ENCODE measurements at places on chromosomes 3 and 15.
A peak's percentile ranks its signal among the peaks of the same experiment; 100 is the strongest.

GRCh38 chr15:91706322-91707032 is 147.0 kb upstream of the SLCO3A1 start:
- peak; percentile 90 for DNase-seq

- DNase-seq: no peak
Measured at GRCh38 chr15:80527961-80528360, 123.8 kb downstream of the ARNT2 start.

- no peak for DNase-seq
Measured at GRCh38 chr3:138767498-138768104, 67.1 kb downstream of the PIK3CB start.

DNA sequence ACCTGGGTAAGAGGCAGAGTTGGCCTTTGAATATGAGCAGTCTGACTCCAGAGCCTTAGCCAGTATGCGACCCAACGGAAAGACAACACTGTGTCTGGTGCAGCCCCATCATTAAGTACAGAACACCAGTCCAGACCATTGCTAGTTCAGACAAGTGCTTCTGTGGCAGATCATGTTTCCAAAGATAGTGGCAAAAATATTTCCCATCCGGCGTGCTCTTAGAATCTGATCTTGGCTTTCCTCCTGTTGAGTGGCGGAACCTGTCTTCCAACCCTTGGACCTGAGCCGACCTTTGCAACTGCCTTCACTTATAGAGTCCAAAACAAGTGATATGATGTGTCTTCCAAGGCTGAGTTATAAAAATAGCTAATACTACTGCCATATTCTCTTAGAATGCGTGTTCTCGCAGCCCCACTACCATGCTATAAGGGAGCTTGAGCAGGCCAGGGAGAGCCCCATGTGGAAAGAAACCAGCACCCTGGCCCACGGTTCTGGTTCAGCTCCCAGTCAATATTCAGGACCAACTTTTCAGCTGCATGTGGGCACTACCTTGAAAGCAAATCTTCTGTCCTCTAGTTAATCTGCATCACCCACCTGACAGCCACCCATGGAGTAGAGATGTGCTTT is 322.4 kb upstream of the SLCO3A1 start:
- DNase-seq: no peak

- DNase-seq: no peak
Measured at GRCh38 chr3:14801668-14802380, 16.9 kb upstream of the FGD5 start.

GRCh38 chr3:153079386-153079785 is 82.6 kb upstream of the RAP2B start:
- DNase-seq: no peak

- peak; percentile 14 for DNase-seq
Measured at GRCh38 chr3:4738737-4739274, 240.4 kb upstream of the BHLHE40 start.

DNA sequence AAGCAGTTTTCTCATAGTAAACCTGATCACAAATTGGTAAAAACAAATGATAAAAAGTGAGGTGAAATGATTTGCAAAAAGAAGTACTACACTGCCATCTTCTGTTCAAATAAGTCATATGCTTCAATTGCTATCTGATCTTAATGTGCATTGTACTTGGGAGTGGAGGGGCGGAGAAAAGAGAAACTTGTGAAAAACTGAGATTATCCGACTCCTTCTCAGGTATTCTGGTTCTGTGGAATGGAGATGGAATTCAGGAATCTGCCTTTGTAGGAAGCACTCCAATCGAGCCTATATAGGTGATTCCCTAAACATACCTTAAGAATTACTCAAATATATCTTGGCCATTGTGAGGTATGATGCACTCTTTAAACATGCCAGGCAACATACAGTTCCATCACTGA is 180.6 kb downstream of the CHL1 start:
- peak; percentile 20 for DNase-seq

GRCh38 chr15:96392380-96393208 is 62.1 kb downstream of the NR2F2 start:
- no peak for DNase-seq

DNA sequence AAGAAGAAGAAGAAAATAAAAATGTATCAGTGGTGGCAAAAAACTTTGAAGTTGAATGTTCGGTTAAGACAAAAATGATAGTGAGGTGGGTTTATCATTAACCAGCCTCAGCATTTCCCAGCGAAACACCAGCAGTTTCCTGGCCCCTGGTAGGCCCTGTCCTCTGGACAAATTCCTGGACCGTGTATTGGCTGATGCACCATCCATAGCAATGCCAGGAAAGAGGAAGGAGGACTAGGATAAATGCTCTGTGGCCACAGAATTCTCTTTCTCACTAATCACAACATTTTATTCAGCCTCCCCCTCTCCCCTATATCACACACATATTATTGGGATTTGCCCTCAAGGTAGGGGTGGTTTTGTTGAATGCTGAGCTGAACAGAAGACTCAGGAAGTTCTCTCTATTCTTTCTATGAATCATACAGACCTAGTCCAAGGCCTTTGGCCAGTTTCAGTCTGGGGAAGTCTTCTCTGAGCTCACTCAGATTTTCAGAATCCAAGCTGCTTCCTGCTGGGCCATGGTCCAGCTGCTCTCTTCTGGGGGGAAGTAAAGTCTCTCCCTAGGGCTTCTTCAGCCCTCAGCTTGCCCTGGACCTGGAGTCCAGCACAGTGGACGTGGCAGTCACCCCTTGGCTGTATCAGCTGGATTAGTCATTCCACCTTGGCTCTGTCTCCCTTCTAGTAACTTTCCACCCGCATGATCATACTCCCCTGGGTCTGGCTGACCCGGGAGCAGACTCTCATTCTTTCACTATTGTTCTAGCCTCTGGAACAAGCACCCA is 27.6 kb downstream of the SLC28A1 start:
- DNase-seq: no peak

DNA sequence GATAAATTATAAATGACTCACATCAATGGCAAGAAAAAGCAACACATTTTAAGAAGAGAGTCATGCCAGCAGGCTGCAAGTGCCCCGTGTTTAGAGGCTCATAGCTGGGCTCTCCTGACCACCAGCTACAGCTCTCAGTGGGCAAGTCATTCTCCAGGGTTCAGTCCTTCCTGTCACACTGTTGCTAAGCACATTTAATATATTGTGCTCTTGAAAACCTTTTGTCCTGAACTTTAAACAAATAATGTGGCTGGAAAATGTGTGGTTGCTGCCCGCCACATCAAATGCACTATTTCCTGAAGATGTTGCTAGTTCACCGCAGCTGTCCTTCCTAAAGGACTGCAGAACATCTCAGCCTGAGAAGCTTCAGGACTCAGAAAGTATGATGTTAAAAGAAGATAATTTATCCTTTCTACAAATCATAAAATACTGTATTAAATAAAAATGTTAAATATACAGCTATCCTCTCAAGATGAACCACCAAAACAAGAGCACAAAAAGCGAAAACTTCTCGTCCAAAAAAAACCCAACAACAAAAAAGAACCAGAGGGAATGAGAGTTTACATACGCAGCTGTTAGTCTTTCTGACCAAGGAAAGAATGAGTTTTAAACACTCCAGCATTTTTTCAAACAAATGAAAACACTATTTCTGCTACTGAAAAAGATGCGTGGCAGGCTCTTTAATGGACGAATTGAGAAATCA is 951 bp downstream of the TARS3 start:
- DNase-seq: peak; percentile 53

DNA sequence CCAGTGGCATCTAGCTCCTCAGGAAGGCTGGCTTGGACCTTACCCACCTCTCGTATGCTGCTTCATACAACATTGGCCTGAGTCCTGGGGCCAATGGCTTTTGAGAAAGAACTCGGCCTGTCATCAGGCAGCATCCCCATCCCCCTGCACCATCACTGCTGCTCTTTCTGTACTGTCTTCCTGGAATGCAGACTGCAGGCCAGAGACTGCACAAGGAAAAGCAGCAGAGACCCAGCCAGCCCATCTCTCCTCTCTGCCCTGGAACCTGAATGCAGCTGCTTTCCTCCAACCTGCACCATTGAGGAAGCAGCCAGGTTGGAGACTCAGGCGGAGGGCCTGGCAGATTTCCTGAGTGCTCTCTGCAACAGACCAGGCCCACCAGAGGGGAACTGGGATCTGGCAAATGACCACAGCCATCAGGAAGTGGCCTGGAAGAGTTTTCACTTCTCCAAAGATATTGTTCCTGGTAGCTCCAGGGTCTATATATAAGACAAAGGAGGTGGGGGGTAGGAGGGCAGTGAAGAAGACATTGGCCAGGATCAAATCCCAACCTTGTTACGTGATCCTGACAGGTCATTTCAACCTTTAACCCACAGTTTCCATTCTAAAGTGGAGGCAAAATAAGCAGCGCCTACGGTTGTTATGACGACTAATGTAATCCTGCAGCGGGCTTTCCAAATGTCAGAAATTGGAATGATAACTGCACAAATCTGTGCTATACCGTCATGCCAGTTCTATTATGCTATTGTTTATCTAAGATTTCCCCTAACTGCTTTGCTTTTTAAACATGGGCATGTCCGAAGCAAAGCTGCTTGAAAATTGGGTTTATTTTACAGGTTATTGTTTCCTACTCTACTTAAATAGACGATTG is 24.4 kb upstream of the RAB7A start:
- DNase-seq: no peak

DNA sequence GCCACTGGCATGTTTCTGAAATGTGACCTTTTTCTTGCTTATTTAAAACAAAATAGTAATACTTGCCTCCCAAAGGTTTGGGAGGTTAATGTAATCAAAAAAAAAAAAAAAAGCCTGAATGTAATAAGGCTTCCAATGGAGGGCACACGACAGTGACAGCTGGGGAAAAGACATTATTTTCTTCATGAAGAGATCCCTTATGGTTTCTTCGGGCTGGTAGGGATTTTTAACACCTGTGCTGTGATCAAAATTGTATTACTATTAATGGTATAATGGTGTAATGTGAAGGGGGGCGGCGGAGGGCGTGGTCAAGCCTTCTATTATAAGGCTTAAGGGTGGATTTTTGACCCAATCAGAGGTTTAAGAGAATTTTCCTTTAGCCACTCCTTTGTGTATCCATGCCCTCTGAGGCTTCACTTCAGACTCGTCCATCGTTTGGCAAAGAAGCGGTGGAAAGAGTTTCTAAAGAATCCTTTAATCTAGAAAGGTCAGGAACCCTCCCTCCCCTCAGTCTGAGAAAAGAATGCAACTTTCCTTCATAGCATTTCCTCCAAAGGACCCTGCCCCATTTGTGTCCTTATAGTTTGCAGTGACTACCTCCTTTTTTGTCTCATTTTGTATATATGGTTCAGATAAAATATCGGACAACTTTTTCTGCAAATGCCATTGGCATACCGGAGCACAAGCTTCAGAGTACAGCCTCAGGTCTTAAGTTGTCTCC is 89.5 kb upstream of the CHD2 start:
- DNase-seq: peak; percentile 59

DNA sequence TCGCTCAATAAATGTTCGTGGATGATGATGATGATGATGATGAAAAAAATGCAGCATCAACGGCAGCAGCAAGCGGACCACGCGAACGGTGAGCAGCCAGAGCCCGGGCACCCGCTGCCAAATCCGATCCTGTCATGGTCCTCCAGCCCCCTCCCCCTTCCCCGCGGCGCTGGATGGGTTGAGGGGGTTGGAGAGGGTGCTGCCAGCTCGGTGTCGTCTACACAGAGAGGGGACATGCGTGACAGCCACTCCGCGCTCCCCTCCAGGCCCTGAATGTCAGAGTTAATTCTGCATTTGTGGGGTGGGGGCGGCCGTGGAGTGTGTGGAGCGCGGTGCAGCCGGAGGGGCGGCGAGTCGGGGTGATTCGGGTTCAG is 722 bp downstream of the CACNA1D start:
- no peak for DNase-seq

DNA sequence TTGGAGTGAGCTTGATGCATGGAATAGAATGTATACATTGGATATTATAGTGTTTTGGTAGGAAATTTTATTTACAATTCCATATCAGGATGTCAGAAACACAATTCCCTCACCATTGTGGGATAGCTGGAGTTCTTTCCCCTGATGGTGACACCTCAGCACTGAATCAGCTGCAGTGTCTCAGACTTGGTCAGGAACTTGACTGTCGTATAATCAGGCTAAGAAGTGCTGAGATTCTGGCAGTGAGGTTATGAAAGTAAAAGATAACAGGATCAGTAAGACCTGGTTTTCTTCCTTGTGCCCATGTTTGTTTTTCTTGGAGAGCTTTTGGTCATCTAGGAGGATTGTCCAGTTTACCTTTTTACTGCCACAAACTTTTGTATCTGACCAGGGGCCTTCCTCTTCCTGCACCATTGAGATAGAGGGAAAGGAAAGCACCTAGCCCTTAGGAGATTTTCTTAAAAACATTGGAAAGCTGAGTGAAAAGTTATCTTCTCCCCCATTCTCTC is 27.3 kb upstream of the ST3GAL6 start:
- DNase-seq: no peak

GRCh38 chr3:94066506-94067500 is 3.9 kb downstream of the NSUN3 start:
- no peak for DNase-seq

- no peak for DNase-seq
Measured at GRCh38 chr3:177451864-177452830, 254.9 kb upstream of the TBL1XR1 start.

GRCh38 chr15:87269566-87269965 is 987.0 kb downstream of the NTRK3 start:
- no peak for DNase-seq

- no peak for DNase-seq
Measured at GRCh38 chr15:93831641-93832040, 399.7 kb upstream of the MCTP2 start.

- no peak for DNase-seq
Measured at GRCh38 chr15:80942266-80942665, 47.4 kb downstream of the MESD start.

- no peak for DNase-seq
Measured at GRCh38 chr3:14201940-14202684, 23.5 kb downstream of the LSM3 start.

DNA sequence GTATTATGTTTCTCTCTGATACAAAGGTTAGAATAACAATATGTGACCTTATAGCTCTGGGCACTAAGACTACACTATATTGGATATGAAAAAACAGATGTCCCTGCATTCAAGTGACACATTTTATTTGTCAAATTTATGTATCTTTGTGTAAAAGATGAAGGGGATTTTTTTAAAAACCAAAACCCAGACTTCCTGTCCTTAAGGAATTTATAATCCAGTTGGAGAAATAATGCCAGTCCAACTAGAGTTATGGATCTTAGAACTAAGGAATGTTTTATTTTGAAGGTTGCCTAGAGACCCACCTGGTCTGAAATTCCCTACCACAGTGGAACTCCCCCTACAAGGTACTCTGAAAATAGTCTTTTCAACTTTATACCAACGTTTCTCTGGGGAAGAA is 33.3 kb upstream of the PIK3CB start:
- DNase-seq: no peak

GRCh38 chr3:112504123-112504522 is 4.9 kb upstream of the BTLA start:
- no peak for DNase-seq

DNA sequence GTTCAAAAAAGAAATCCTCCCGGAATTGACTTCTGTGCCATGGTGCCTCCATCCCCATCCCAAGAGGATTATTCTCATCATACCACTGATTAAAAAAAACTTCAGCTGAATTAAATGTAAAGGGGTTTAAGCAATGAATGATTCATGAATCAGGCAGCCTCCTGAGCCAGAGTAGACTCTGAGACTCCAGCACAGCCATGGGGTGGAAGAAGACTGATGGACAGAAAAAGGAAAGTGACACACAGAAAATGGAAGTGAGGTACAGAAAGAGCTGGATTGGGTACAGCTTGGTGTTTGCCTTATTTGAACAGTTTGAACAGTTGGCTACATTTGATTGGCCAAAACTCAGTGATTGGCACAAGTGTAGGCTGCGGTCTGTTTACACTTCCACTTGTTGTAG is 224.8 kb upstream of the ATP10A start:
- DNase-seq: no peak

Measured in activated CD4-positive, alpha-beta T cell treated with anti-CD3 and anti-CD28 coated beads, Interleukin-2, Interleukin-4, amounts not matched to agents 100 ng/mL and 50 ng/mL, durations not matched to agents 16 hours and 8 hours (primary cell).